ENCODE measurements at places on chromosomes 2 and 18. TPM values are rescaled to one million over a fixed set of nuclear protein-coding genes. Genes with fewer than 3 reads are reported as not detected.

DNA sequence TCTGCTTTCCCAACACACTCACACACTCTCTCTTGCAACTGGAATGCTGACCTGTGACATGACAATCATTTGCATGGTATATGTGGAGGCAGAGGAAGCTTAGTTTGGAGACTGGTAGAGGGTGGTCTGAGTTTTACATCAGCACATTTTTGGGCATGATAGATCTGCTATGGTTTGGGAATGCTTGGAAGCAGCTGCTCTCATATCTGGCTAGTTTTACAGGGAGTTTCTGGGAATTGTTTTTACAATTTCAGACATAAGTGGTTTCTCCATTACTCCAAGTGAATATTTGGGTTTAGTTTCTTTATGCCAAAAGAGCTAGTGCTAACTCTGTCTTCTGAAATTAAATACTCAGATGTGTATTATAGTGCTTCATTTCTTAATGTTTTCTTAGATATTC, 977.6 kb downstream of the SUCLG1 start:
- H3K4me3 ChIP-seq: no peak overlapping the region
- H3K27ac ChIP-seq: no peak overlapping the region
- H3K4me1 ChIP-seq: no peaks in the 10 kb centered on the region
- no peaks in the 10 kb centered on the region for H3K36me3 ChIP-seq
- no peaks in the 10 kb centered on the region for H3K27me3 ChIP-seq
- DNase-seq: no peak

RPL37A gene
- total RNA-seq: 1,966 TPM

DNA sequence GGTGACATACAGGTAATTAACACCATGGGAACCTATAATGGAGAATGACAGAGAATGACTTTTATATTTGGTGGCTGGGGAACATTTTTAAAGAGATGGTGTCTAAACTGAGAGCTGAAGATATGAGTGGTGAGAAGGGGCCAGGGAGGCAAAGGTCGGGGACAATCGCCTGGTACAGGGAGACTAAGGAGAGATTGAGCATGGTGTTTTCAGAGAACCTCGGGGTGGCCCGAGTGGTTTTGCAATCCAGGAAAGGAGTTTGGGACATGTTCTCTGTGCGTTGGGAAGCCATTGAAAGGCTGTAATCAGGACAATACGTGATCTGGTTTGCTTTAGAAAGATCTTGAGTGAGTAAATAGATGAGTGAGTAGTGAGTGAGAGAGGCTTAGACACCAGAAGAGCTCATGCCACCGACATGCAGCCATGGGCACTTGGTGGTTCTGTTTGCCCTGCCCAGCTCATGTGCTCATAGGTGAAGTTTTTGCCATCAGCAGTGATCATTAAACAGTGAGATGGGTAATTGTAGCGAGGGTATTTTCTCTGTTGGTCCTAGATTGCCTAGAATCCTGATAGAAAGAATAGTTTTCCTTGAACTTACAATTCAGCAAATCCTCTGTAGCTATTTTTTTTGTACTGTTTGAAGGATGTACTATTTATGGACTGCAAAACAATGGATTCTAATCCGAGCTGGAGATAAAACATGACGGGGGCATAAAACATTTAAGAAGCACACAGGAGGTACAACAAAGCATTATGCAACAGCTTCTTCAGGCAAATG, 114.7 kb downstream of the SH3RF3 start:
- no peaks in the 10 kb centered on the region for H3K27me3 ChIP-seq
- no peak for DNase-seq
- peaks cover 49% of the 10 kb centered on the region for H3K4me1 ChIP-seq
- peak overlapping the region; percentile 63 for H3K27ac ChIP-seq
- H3K36me3 ChIP-seq: no peaks in the 10 kb centered on the region

GRCh38 chr18:68727506-68727905, 12.6 kb upstream of the TMX3 start:
- H3K27me3 ChIP-seq: no peaks in the 10 kb centered on the region
- no peak overlapping the region for H3K4me3 ChIP-seq
- no peaks in the 10 kb centered on the region for H3K36me3 ChIP-seq
- DNase-seq: no peak
- H3K27ac ChIP-seq: no peak overlapping the region

DNA sequence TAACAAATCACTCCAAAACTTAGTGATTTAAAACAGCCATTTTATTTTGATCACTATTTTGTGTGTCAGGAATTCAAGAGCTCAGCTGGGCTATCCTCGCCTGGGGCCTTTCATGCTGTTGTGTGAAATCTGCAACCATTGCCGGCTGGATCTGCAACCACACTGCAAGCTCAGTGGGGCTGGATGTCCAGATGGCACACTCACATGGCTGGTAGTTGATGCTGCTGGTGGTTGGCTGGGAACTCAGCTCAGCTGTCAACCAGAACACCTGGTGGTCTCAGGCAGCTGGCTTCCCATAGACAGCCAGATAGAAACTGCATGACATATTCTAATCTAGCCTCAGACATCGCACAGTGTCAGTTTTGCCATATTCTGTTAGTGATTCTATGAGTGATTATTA, 30.6 kb upstream of the AP1S3 start:
- H3K27me3 ChIP-seq: no peaks in the 10 kb centered on the region
- H3K36me3 ChIP-seq: peaks cover 7% of the 10 kb centered on the region

MPP4 gene
- total RNA-seq: not detected

Data from suprapubic skin (tissue), 4 donors.